Stimulated activated naive CD8-positive, alpha-beta T cell treated with anti-CD3 and anti-CD28 coated beads, Interleukin-15, Interleukin-2, amounts not matched to agents 100 U/mL and 50 U/mL, for 24 hours (primary cell): ENCODE measurements at places on chromosomes 12 and 14.

- DNase-seq, result no peak
Measured at GRCh38 chr12:10031321-10031720, 839 bp downstream of the CLEC9A start.

- no peak for DNase-seq
Measured at GRCh38 chr12:4961311-4961710, 51.6 kb downstream of the KCNA1 start.

- no peak for DNase-seq
Measured at GRCh38 chr14:75134644-75135043, 7.8 kb upstream of the NEK9 start.

DNA sequence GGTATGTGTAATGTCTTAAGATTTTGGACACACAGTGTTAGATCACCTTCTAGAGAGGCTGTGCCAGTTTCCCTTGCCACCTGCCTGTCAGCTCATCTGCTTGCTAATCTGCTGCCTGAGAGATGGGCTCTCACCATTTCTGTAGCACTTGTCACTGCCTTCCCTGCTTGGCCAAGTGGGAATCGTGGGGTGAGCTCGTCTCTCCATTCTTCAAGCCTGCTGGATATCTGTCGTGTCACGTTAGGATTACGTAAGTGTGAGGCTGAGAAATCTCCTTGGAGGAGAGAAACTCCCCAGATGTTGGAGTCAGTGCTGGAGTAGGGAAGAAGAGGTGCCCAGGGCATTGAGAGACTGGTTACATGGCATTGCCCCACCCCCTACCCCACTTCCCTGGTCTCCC is 8.6 kb upstream of the RPH3A start:
- DNase-seq, result no peak

GRCh38 chr14:64234877-64235651 is 59.1 kb downstream of the ESR2 start:
- no peak for DNase-seq

- no peak for DNase-seq
Measured at GRCh38 chr12:130076126-130076525, 86.1 kb upstream of the FZD10 start.

GRCh38 chr14:93788293-93788542 is at the start of gene PRIMA1:
Gene PRIMA1 (minus strand): TSS chr14:93788485. CDS start chr14:93787718, 767 bp downstream.
- no peak for DNase-seq

DNA sequence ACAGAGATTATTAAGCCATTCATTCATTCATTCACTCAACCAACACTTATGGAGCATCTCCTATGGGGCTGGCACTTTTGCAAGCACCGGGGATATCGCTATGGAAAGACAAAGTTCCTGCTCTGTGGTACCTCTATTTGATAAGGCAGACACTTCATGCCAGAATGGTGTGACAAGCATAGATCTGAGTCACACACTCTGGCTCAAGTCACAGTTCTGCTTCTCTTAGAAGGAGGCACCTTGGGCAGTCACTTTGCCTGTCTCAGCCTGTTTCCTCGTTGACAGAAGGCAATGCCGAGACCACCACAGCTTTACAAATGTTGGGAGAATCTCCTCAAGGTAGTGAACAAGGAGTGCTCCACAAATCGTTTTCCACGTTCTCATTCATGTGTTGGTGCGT is 205.2 kb downstream of the SLC41A2 start:
- DNase-seq, result no peak

DNA sequence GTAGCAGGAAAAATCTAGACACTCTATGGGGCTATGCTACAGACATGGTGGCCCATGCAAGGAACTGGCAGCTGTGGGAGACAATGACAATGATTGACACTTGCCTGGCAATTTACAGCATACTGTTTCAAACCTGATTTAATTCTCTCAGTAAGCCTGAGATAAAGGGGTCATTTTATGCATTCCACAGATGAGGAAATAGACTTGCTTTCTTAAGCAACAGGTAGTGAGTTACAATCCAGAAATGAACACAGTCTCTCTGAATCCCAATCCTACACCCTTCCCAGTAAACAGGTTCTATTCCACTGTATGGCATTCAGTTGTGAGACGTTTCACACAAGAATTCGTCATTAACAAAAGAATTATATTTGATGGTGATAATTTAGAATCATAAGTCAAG is 15.5 kb upstream of the PCNX1 start:
- DNase-seq, result no peak

- no peak for DNase-seq
Measured at GRCh38 chr12:111715279-111715678, 29.4 kb downstream of the ACAD10 start.

DNA sequence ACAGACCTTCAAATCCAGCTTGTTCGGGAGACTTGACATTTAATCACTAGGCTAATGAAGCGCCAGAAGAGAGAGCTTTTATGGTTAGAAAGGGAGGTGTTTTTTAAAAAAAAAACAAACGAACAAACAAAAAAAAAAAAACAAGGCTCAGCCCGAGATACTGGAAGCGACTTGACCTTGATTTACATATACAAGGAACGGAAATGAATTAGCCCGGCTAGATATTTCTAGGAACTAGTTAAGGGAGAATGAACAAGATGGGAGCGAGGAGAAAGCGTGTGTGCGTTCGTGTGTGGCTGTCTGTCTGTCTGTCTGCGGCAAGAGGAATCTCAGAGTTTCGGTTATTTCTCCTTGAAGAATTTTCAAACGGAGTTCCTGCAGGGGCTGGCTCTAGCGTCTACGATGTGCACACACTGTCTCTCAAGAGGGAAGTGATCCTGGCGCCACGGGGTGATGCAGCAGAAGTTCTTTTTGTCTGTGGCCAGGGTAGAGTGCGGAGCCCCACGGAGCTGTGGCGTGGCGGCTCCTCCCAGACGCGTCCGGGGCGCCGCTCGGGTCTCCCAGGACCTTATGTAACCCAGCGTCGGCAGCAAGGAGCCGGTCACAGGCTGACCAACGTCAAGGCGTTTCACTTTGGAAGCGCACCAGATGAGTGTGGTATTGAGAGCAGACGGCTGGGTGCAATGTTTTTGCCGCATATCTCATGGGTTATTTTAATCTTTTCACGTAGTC is 18.8 kb downstream of the SOCS2 start:
- peak; percentile 32 for DNase-seq

DNA sequence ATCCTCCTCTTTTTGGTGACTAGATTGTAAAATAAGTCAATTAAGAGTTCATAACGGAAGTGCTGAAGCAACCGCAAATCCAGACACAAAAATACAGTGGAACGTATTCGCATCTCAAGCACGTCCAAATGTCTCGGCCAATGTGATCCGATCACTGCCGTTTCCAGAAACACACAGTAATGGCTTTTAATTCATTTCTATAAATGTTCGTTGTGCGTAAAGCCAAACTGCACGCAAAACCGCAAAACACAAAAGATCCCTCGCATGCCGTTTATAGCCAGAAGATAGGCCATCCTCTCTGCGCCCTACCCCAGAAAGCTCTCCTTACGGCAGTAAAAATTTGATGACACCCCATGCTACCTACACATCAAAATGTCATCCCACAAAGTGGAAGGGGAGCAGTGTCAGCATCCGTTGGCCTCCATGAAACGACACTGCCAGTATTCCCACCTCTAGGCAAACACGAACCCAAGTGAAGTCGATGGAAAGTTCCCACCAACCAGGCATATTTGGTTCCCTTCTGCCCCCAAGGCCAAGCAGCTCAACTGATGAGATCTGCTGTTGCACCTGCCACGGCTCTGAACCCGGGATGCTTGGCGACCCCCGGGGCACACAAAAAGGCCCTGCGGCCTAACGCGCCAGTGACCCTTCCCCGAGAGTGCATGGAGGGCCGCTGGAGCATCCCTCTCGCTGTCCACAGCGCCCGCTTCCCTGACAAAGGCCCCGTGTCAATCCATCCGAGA is 1.4 kb downstream of the HECTD4 start:
- peak; percentile 23 for DNase-seq

GRCh38 chr12:32365473-32366064 is 33.8 kb upstream of the FGD4 start:
- DNase-seq, result peak; percentile 36

DNA sequence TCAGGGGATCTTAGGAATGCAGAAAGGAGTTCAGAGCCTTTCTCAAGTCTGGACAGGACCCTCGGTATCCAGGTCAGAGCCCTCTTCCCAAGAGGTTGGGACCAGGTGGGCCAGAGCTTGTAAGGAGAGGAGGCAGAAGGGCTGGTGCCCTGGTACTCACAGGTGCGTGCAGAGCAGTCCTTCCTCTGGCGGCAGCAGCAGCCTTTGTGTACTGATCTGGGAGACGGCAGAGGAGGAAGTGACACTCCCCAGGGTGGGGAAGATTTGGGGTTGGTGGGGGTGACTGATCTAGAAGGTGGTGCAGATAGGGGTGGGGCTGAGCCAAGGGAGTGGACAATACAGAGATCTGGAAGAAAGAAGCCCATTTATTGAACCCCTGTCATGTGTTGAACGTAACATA is at the start of gene ITGB7:
Gene ITGB7 (minus strand): TSS at position 210 of the 400 bp plus-strand sequence. CDS start 6,808 bp downstream, outside the sequence.
- DNase-seq, result peak; percentile 76

DNA sequence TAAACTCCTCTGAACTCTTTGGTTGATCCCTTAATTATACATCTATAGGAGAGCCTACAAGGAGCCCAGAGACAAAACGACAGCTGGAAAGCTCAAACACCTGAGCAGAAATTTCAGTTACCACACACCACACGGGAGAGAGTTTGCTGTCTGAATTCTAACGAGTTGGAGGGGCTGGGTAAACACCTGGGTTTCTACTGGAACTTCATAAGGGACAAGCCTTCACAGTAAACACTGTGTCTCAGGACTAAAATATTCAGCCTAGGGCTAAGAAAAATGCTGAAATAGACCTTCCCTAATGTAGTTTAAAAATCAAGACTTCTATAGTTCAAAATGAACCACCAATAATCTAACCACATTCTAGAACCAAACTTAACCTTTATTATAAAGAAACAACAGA is 9.6 kb upstream of the ANO2 start:
- no peak for DNase-seq

DNA sequence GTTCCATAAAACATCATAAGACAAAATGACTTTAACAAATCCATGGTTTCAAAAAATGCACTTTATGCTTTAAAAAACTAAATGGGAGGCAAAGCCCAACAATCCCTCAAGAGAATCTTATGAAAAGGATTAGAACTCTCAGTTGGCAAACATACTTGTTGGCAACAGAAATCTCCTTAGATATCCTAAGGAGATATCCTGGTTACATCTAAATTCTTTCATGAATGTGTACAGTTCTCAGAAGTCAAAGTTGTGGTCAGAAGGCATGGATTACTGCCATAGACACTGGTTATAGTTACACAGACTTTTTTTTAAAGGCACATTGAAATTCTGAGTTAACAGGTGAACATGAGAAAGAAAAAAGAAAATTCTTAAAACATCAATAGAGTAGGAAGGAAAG is 17.5 kb upstream of the ISM2 start:
- DNase-seq, result no peak

DNA sequence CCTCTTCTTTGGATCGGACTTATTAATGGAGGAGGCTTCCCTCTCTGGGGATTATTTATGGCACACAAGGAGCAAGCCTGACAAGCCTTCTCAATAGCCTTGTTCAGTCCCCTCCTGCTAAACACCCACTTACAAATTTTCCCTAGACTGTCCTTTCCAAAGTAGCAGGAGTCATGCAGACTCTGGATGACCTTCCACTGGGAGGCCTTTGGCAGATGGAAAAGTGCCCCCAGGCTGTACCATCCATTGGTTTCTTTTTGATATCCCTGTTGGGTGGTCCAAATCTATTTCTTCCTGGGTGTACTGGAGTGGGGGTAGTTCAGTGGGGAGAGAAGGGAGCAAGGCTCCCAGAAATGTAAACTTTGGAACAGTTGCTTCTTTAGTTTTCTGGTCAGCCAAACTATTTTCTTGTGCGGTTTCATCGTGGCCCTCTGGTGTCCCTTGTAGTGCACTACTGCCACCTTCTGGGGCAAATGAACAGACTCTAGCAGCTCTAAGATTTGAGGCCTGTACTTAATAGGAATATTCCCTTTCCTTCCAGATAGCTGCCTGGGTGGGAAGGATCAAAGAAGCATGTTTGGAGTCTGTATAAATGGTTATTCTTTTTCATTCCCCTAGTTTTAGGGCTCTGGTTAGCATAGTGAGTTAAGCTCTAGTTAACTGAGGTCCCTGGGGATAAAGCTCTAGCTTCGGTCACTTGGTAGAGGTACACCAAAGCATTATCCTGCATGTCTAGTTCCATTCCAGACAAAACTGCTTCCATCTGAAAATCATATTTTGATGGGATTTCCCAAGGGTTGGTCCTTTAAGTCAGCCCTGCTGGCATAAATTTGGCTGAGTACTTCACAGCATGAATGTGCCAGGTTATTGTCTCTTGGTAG is 409.5 kb downstream of the SLC6A15 start:
- DNase-seq, result peak; percentile 26

- DNase-seq, result no peak
Measured at GRCh38 chr14:64109819-64110554, 184.2 kb downstream of the ESR2 start.

- DNase-seq, result no peak
Measured at GRCh38 chr14:82447586-82447985, 913.9 kb upstream of the SEL1L start.

GRCh38 chr14:28301179-28301578 is 465.4 kb upstream of the FOXG1 start:
- DNase-seq, result no peak

DNA sequence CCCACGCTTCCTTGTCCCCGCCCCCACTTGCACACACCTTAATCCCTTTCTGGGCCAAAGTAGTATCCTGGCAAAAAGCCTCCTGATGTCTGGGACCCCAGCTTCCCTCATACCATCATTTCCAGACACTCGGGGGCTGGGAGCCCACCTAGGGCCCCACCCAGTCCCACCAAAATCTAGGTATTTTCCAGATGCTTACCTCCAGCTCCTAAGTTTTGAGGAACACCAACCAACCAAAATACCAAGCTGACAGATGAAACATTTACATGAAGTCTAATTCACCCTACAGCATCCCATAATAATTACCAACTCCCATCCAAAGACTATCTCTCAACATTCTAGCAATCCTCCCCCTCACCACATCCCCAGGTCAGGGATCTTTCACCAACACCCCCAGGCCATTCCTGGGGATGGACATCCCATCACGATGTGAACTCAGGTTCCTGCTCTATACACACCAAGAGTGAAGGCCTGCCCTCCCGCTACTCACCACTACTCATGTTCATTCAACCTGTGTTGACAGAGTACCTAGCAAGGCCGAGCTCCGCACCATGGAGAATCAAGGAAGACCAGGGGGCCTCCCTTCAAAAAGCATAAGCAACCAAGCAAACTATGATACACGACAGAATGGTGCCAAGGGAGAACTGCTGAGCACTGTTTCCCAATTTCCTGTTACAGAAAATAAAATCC is 1.6 kb upstream of the CHD4 start:
- DNase-seq, result peak; percentile 37

GRCh38 chr14:103284574-103285467 is 49.2 kb upstream of the EIF5 start:
- no peak for DNase-seq

- DNase-seq, result no peak
Measured at GRCh38 chr12:123227581-123228258, 5.2 kb downstream of the MPHOSPH9 start.

GRCh38 chr12:85423947-85424346 is 143.9 kb downstream of the ALX1 start:
- DNase-seq, result no peak
